CD4-positive, alpha-beta T cell treated with Interleukin-15 for 4 hours (primary cell): ENCODE measurements at places on chromosomes 1 and 21.

- no peak for DNase-seq
These were observed 54.7 kb downstream of the APP start for GRCh38 chr21:26115899-26116298.

DNA sequence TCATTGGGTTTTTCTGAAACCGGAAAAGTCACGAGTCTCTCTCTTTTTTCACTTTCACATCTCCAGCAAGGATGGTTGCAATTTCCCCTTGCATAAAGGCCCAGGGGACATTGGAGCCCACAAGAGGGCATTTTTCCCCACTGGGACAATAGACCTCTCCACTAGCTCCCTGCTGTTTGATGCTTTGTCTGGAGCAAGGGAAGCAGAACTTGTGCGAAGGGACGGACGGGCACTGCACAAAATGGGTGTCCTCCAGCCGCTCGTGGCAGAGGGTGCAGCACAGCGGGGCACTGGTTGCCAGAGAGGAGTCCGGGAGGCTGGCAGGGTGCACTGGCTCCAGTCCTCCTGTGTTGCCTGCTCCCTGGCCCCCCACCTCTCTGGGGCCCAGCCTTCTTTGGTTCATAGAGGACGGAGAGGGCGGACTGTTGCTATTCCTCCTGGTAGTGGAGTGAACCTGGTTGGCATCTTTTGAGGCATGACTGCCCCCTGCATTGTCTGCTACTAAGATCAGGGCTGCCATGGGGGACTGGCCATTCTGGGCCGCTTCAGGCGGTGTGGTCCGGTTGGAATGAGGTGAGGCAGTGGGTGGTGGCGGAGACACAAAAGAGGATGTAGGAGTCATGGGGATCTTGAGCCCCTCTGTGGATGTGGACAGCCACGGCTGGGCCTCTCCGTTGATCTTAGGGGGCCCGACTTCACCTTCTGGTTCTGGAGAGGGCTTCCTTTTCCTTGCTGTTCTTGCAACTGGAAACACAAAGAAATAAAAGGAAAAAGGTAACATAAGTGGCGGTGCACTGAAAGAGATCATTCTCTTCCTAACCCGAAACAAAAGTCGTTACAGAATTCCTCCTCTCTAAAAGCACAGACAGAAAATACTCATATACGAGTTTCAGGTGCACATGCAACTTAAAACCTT, 2.6 kb downstream of the IRF2BP2 start:
- DNase-seq, result no peak

GRCh38 chr1:25566730-25567341, 23.4 kb downstream of the LDLRAP1 start:
- no peak for DNase-seq

GRCh38 chr1:25560788-25561187, 17.4 kb downstream of the LDLRAP1 start:
- no peak for DNase-seq

GRCh38 chr1:2134621-2135307, 59.8 kb downstream of the FAAP20 start:
- DNase-seq, result no peak

DNA sequence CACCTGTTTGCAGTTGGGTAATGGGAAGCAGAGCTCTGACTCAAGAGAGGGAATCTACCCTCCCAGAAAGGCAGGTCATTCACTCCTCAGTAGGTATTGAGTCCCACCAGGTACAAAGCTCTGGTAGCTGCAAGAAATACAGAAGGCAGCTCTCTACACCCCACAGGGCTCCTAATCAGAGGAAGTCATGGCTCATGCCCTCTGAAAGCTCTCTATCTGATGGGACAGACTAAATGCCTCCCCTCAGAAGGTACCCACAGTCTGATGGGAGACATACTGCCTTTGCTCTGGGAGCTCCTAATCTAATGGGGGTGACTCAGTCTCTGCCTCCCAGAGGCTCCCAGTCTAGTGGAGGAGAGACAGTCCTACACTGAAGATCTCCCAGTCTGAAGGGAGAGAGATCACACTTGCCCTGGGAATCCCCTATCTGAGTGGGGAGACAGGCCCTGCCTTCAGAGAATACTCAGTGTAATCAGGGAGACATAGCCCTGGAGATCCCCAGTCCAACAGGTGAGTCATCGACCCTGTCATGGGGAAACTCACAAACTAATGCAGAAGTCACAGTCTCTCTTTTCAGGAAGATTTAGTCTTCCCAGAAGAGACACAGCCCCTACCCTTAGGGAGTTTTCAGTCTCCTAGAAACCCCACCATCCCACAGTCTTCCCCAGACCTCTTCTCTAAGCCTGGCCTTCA, 23.7 kb downstream of the CAMK1G start:
- DNase-seq, result no peak

DNA sequence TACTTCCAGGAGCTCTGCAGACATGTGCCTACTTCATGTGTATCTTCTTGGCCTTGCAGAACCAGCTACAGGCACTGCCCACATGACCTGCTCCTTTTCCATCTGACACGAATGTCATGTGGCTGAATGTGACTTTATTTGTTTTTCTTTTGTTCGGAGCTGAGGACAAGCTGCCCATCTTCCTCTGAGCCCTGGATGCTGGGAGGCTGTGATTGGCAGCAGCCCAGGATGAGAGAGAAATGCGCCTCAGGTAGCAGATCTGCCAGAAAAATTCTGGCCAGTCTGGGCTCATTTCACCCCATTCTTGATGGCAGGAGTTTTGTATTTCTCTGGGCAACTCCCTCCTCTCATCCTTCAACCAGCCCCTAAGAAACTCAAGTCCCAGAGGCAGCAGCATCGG, 372.0 kb downstream of the RPS6KC1 start:
- DNase-seq, result no peak

DNA sequence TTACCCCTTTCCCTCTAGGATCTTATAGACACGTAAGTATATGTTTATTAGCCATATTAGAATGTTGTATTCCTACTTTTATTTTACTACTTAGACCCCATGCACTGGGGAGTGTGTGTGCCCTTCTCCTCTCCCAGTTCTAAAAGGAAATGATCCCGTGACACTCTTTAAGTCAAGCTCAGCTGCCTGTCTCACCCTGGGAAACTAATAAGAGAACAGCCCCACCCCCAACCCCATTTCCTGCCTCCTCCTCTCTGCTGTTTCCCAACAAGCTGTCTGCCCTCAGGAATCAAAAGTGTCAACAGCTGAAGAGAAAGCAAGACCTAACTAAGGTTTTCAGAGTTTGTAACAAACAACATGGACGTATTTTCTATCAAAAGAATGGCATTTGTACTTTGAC, 92.6 kb upstream of the VAV3 start:
- DNase-seq, result no peak
